ENCODE measurements at places on chromosomes 16 and 17.

DNA sequence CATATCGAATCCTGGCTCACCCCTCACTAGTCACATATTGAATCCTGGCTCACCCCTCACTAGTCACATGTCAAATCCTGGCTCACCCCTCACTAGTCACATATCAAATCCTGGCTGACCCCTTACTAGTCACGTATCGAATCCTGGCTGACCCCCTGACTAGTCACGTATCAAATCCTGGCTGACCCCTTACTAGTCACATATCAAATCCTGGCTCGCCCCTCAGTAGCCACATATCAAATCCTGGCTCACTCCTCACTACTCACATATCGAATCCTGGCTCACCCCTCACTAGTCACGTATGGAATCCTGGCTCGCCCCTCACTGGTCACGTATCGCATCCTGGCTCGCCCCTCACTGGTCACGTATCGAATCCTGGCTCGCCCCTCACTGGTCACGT lies 156.7 kb upstream of the RPH3AL start:
- DNase-seq, result no peak

- no peak for DNase-seq
Observed at GRCh38 chr16:27745348-27745747, 195.4 kb downstream of the KATNIP start.

GRCh38 chr17:19713462-19713861 lies 2.9 kb downstream of the SLC47A2 start:
- no peak for DNase-seq

DNA sequence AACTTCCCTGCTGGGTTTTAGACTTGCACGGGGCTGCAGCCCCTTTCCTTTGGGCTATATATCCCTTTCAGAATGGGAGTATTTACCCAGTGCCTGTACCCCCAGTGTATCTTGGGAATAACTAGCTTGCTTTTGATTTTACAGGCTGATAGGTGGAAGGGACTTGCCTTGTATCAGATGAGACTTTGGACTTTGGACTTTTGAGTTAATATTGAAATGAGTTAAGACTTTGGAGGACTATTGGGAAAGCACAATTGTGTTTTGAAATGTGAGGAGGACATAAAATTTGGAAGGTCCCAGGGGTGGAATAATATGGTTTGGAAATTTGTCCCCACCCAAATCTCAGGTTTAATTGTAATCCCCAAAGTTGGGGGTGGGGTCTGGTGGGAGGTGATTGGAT lies 393.8 kb upstream of the KIF2B start:
- DNase-seq, result no peak

- DNase-seq, result peak; percentile 79
Observed at GRCh38 chr16:57299719-57300386, 15.4 kb upstream of the PLLP start.

GRCh38 chr16:8278031-8278580 lies 312.2 kb downstream of the TMEM114 start:
- DNase-seq, result no peak

DNA sequence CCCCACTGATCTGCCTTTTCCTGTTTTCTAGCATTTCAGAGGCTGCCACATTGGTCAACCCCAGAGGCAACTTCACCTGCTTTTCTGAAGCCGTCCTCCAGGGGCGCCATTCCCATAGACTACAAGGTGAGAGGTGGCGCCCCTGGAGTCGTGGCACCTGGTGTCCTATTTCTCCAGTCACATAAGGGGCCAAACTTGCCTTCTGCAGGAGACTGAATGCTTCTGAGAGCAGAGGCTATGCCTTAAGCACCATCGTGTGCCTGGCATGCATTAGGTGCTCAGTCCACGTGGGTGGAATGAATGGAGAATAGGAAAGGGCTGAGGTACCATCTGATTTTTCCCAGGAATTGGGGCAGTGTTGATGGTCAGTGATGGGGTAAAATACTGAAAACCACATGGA lies 164.8 kb downstream of the HAPSTR1 start:
- no peak for DNase-seq

DNA sequence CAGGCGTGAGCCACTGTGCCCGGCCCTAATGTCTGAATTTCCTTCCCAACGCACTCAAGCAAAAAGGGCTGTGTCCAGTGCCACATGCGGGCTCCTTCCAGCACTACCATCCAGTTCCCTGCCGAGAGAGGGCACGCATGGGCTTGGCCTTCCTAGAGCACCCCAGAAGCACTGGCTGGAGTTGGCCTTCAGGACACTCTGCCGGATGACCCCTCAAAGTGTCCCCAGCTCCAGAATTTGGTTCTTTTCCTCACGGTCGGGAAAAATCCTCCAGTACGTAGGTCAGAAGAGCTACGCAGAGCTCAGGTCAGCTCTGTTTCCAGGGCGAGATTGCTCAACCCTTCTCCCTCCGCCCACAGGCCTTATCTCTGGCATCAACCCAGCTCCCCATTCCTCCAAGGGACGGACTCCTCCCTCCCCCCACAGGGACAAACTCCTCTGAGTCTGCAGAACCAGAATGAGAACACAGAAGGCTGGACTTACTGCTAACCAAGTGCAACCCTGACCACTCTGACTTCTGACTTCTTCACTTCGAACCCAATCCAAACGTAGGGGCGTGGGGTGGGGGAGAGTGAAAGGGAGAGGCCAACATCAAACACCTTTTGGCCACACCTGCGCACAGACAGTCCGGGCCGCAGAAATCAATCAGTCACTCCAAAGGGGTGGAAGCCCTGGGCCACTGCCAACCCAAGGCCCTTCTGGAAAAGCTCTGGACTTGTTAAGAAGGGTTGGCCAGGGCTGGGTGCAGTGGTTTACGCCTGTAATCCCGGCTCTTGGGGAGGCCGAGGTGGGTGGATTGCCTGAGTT lies 3.6 kb downstream of the CDC42EP4 start:
- no peak for DNase-seq

GRCh38 chr16:4339909-4340308 lies 11.2 kb downstream of the PAM16 start:
- no peak for DNase-seq

DNA sequence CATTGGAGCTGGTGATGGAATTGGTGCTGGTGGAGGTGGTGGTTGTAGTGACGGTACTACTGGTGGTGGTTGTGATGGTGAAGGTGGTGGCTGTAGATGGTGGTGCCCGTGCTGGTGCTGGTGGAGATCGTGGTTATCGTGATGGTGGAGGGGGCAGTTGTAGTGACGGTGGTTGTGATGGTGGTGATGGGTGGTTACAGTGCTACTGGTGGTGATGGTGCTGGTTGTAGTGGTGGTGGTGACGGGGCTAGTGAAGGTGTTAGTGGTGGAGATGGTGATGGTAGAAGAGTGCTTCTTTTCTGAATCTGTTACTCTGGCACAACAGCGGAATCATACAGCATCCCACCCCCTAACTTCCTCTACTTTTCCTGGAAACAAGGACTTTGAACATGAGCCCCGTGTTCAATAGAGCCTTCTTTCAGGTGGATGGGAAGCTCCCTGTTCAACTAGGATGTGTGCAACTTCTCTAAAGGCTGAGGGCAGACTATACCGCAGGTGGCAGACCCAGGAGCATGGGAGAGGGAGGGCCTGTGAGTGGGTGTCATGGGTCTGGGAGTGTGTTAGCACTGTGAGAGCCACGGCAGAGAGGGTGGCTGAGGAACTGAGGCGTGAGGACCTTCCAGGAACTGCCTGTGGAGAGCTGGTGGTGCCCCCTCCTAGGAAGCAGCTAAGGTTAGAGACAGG lies 8.2 kb downstream of the TBX21 start:
- no peak for DNase-seq

DNA sequence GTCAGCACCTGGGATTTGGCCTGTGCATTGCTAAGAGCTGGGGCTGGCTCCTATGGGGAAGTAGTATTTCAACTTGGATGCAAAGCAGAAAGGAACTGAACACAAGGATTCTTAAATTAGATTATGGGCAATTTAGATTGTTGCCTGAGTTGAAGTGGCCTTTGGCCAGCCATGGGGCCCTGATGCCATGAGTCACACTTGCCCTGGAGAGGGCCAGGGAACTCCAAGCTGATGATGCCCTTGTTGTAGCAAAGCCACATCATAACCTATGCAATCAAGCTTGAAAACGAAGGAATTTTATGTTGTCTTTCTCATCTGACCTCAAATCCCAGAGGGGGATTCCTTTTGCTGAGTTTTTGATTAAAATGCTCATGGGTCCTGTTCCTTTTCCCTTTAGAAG lies 3.9 kb upstream of the SPATA32 start:
- DNase-seq, result no peak

- DNase-seq, result no peak
Observed at GRCh38 chr17:46887717-46888116, 35.2 kb upstream of the GOSR2 start.

DNA sequence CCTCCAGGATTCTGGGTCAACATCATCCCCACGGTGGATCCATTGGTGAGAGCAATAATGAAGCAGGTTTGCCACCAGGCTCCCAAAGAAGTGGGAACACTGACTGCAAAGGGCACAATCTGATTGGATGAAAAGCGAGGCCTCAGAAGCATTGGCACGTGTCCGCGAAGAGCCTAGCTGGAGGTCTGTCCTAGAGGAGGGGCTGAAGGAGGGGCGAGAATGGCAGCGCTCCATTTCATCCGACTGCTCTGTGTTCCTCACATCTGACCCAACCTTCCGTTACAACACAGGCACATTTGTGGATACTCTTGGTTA lies 79.9 kb downstream of the MRC2 start:
- no peak for DNase-seq

DNA sequence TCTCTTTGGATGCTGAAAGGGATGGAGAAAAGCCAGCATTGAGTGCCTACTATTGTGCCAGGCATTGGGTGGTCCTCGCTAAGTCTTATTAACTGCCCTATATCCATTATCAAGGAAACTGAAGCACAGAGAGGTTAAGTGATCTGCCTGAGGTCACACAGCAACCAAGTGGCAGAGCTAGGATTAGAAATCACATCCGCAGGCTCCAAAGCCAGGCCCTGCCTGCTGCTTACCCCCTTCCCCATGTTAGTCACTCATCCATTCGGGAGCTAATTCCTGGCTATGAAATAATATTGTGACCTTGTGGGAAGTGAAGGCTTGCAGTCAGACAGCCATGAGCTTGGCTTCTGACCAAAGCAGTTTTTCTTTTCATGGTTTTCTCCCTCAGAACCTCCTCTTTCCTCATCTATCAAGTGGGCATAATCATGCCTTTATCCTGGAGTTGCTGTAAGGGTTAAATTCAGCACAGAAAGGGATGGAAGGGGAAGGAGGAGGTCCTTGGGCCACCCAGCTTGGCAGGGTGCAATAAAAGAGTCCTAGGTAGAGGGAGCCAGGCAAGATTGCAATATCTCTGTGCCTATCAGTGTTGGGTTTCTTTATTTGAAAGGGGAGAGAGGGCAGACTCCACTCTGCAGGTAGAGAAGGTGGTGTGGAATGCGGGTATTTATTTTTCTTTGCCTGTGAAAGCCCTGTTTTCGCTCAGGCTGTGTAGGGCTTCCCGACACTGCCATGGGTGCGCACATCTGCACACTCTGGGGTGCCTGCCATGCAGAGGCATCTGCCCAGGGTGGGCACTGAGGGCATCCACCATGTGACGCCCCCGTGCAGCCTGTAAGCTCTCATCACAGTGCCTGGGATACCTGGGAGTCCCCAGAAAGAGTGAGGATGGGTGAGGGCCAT lies 11.3 kb downstream of the RAI1 start:
- DNase-seq, result no peak

DNA sequence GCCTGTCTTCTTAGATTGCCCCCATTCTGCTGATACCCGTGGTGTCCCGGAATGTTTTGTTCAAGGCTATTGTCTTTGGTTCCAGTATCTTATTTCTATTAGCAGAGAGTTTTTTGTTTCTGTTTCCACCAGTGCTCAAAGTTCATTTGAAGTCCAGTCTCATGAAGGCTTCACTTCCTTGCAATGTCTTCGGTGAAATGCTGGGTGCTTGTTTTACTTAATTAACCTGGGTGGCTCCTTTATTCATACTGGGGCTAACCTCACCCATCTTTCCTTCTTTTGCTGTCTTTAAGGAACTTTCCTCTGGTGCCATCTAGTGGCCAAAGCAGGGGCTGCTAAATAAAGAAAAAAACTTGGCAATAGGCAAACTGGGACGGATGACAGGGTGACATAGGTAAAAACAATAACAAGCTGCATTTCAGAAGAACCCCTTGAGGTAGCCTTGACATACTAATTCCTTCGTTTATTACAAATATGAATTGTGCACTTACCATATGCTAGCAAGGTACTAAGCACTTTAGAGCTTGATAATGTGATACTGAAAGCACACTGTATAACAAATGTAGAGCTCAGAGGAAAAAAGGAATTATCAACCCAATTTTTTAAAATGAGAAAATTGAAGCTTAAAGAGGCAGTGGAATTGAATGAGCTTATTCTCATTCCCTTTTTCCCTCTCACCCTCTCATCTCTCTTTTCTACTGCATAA lies 2.8 kb upstream of the SMIM36 start:
- peak; percentile 72 for DNase-seq

- no peak for DNase-seq
Observed at GRCh38 chr17:8468980-8469379, 33.3 kb downstream of the NDEL1 start.

All from activated CD4-positive, alpha-beta T cell treated with anti-CD3 and anti-CD28 coated beads, Interleukin-2, amount 50 U/mL, for 1 hour (primary cell).